ENCODE measurements at places on chromosomes 11 and 22. TPM values are rescaled to one million over a fixed set of nuclear protein-coding genes. Genes with fewer than 3 reads are reported as not detected.

The OR5B21 gene
- total RNA-seq, result not detected

The KCNQ1OT1 gene
- 12.0 TPM for total RNA-seq

The PRODH gene
- total RNA-seq, result 5.6 TPM

The MPEG1 gene
- 19.8 TPM for total RNA-seq

The STIM1 gene
- total RNA-seq, result 30.8 TPM

The VSTM5 gene
- total RNA-seq, result 0.39 TPM

The CRYBB3 gene
- not detected for total RNA-seq

The MRGPRX3 gene
- not detected for total RNA-seq

The CARD10 gene
- 3.3 TPM for total RNA-seq

DNA sequence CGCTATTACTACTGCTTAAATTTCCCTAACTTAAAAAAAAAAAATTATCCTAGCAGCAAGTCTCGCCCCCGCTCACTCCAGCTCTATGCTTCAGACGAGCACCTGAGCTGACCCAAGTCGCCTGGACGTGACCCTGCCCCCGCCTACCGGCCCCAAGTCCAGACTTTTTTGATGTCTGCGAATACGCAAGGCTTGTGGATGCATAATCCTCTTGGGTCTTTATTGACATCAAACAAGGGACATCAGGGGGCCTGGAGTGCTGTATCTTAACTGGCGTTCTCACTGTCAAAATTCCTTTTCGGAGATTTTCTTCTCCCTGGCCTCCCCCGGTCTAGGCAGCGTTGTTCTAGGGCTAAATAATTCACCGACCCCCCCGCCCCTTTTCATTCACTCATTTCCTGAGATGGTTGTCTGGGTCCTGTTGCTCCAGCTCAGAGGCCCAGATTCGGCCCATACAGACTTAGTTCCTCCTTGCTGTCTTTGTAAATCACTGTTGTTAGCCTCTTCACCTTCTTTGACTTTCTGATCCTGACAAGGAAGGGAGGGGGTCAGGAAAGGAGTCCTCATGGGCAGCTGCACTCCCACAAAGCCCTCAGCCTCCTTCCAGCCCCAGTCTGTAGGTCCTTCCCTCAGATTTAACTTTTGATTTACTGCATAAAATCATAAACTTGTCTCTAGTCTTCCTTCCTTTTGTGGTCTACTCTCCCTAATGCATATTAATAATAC is 601 bp upstream of the LRP4 start:
- DNase-seq, result peak; percentile 22

- no peak for DNase-seq
Observed at GRCh38 chr11:13896175-13896980, 66.1 kb upstream of the SPON1 start.

DNA sequence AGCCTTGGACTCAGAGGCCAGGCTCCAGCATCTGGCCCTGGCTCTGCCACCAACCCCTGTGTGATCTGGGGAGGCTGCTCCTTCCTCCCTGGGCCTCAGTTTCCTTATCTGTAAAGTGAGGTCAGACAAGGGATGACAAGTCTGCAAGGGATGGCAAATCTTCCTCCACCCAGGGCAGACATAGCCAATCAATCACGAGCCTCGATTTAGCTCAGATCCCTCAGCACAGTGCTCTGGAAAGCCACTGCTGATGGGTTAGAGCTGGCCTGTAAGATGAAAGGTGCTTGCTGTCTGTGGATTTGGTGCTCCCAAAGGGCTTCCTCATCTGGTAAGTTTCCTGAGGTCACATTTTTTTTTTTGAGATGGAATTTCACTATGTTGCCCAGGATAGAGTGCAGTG is 20.2 kb downstream of the NPTXR start:
- no peak for DNase-seq

DNA sequence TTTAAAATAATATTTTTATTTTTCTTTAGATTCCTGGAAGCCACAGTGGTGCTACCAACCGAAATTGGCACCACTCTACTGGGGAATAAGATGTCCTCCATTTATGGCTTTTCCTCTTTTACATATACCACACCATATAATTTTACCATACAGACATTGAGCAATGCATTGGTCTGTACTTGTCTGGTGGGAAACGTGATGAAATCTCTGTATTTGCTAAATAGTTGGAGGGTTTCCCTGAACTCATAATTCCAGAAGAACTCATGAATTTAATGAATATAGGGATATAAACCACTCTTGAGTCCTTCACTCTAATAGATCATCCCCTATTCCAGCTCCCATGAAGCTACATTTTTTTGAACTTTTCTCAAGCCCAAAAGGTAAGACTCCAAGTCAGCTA is 28.0 kb upstream of the MMP13 start:
- no peak for DNase-seq

DNA sequence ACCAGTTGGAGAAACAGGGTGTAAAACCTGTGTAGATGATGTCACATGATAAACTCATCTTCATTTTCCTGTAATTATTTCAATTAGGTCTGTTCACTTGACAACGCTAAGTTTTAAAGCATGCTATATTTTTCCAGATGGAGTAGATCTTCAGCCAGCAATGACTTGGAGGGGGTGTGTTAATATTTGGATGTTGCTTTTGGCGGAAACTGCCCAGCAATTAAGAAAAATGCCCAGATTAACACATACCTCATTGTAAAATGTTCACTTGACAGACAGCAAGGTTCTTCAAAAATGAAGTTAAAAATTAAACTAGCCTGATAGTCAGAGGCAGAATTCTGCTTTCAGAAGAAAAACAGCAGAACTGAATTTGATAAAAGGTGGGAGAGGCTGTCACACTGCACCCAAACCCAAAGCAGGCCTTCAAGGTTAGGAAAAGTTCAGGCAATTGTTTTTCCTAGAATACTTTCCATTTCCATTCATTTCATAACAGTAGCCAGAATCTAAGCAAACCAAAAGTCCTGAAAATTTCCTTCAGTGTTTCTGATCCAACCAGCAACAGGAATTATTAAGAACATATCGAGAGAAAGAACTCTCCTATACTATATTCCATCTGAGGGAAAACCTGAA is 33.0 kb downstream of the VSIG10L2 start:
- DNase-seq, result no peak

DNA sequence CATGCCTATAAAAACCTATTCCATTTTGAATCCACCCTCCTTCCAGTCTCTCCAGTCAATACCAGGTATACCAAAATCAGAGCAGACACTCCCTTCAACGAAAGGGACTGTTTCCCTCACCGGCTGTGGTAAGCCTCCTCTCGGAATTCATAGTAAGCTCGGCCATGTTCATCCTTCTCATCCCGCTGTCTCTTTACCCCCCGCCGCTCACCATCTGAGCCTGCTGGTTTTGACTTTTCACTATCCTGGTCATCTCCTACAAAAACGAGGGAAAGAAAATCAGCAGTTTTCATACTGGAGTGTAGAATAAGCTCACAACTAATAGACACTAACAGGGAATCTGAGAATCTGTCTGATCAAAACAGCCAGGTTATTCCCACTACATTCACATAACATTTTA is 3.1 kb downstream of the HNRNPUL2 start:
- DNase-seq, result no peak

GRCh38 chr11:65077451-65077850 is 6.4 kb downstream of the CDCA5 start:
- DNase-seq, result no peak

GRCh38 chr11:8180469-8180868 is 11.6 kb upstream of the RIC3 start:
- no peak for DNase-seq

DNA sequence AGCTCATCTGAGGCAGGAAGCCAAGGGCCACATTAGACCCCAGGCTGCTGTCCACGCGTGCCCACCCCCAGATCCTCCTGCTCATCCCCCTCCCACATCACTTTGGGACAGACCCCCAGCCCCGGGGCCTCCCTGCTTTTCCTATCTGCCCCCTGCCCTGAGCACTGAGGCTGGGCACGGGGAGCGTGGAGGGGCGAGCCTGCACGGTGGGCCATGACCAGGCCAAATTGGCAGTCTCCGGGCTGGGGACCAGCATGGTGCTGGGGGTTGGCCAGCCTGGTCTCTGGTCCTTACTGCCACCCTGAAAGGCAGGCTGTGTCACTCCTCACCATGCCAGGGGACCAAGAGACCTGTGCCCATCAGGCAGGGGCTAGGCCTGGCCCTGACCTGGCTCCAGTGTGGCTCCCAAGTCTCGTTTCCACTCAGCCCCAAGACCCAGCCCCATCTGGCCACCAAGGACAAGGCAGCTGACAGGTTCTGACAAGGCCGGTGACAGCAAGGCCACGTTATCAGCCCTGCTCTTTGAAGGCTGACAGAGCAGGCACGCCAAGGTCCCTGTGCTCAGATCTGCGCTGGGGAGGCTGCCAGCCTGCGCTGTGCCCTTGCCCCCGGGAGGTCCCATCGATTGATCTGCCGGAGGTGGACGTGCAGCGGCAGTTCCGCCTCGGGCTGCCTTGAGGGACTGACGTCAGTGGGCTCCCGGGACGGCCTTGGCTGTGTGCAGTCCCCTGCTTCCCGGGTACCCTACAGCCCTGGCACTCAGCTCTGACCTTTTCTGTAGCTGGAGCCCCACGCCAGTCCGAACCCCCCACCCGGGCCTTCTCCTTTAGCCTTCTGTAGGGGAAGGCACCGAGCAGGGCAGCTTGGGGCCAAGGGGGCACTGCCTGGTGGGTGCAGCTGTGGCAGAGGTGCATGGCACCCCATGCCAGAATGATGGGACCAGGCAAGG is 3.6 kb downstream of the TNNI2 start:
- no peak for DNase-seq

DNA sequence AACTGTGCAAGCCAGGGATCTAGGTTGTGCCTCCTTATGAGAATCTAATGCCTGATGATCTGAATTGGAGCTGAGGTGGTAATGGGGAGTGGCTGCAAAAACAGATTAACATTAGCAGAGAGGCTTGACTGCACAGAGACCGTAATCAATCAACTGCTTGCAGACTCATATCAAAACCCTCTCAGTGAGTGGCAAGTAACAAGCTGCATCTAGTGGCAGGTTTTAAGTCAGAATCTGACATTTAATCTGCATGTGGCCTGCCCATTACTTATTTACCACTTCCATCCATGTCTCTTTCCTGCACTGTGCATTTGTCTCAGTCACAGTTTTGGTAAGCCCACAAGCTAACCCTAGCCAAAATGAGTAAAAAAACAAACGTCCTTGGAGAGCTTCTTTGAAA is 11.2 kb downstream of the C11orf58 start:
- no peak for DNase-seq

GRCh38 chr11:117070016-117070415 is 28.2 kb downstream of the SIK3 start:
- no peak for DNase-seq

DNA sequence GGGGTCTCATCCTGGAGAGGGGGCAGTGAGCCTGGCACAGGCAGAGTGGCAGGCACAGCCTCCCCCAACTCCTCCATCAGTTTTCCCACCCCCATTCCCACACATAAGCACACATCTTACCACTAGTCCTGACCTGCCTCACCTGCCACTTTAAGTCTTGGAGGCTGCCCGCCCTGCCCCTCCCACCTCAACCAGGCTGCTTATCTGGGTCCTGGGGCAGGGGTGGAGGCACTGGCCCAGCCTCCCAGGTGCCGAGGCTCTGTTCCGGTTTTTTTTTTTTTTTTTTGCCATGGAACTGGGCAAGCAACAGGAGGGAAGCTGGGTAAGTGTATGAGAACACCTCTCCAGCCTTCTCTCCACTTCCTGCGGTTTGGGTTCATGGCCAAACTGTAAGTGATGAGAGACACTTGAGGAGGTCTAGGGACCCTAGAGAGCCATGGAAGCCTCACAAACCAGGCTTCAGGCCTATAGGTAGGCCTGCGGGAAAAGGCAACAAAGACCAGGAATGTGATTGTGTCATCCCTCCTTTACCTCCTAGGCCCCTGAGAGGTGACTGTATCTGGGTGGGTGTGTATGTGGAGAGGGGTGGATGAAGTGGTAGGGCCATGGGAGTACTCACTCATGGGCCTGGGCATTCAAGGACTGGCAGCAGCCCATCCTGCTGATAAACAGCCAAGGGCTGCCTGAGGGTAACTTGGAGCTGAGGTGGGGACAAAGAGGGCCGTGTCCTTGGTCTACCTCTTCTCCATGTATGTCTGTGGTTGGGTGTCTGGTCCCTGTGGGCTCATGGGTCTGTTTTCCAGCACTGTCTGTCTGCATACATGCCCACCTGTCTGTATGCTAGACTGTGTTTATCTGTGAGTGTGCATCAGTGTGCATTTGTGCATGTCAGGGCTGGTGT is 22.6 kb downstream of the PHLDB1 start:
- DNase-seq, result no peak

DNA sequence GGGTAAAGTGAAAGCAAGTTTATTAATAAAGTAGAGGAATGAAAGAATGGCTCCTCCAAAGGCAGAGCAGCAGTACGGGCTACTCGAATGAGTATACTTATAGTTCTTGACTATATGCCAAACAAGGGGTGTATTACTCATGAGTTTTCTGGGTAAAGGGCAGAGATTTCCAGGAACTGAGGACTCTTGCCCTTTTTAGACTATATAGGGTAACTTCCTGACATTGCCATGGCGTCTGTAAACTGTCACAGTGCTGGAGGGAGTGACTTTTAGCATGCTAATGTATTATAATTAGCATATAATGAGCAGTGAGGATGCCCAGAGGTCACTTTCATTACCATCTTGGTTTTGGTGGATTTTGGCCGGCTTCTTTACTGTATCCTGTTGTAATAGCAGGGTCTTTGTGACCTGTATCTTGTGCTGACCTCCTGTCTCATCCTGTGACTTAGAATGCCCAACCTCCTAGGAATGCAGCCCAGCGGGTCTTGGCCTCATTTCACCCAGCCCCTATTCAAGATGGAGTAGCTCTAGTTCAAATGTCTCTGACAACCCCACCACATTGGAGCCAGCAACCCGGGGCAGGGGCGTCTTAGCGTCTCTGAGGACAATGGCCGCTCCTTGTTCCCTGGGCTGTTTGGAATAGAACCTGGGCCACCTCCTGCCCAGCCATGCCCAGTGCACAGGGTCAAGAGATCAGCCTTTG is 34.9 kb upstream of the CD82 start:
- DNase-seq, result no peak

GRCh38 chr11:59550842-59551658 is 39.7 kb downstream of the OR4D9 start:
- peak; percentile 90 for DNase-seq

- DNase-seq, result no peak
Observed at GRCh38 chr11:120344302-120345004, 8.2 kb downstream of the ARHGEF12 start.

DNA sequence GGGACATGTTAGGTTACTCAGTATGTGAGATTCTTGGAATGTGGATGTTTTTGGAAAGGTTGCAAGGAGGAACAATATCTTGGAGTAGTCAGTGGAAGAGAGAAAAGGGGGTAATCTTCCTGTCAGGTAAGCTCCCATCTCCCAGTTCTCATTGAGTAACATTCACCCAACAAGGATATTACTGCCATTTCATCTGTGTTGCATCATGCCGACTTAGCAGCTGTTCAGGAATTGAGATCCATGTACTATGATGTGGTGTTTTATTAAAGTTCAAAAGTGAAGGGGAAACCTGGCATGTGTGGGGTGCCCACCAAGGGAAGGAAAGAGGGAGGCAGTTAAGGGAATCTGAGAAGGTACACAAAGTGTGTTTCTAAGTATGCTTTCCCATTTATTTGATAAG is 58.4 kb upstream of the RASSF10 start:
- no peak for DNase-seq

- DNase-seq, result no peak
Observed at GRCh38 chr22:30361916-30362650, 5.3 kb downstream of the CCDC157 start.

Measured in skin of body (tissue), 3 donors.